ENCODE measurements at places on chromosomes 12 and 14. TPM values are rescaled to one million over a fixed set of nuclear protein-coding genes. Genes with fewer than 3 reads are reported as not detected.

Gene SCARB1
- polyA plus RNA-seq: not detected

Gene FGF6
- polyA plus RNA-seq: 12.8 TPM

Gene IFNG-AS1
- 0.42 TPM for polyA plus RNA-seq

Gene GNPTAB
- polyA plus RNA-seq: 28.2 TPM

Gene ARID2
- polyA plus RNA-seq: 23.8 TPM

Gene CLEC6A
- not detected for polyA plus RNA-seq

Gene NXPH4
- polyA plus RNA-seq: 2.2 TPM

Gene SOX5
- 2.7 TPM for polyA plus RNA-seq

Gene RNASE7
- polyA plus RNA-seq: not detected

Gene KIF26A
- 6.6 TPM for polyA plus RNA-seq

Gene METTL3
- polyA plus RNA-seq: 67.6 TPM

Gene CCDC63
- polyA plus RNA-seq: not detected

Gene SLC17A8
- 2.0 TPM for polyA plus RNA-seq

Gene CLBA1
- polyA plus RNA-seq: 6.4 TPM

Gene PLEKHG7
- polyA plus RNA-seq: 1.1 TPM

Gene AICDA
- polyA plus RNA-seq: not detected

Gene GLT8D2
- polyA plus RNA-seq: 47.4 TPM

Gene MTERF2
- polyA plus RNA-seq: 24.6 TPM

Gene MIPOL1
- 4.2 TPM for polyA plus RNA-seq

Gene SMOC1
- polyA plus RNA-seq: not detected

Gene LHX5
- not detected for polyA plus RNA-seq

Gene FSCB
- not detected for polyA plus RNA-seq

Gene MYO1A
- polyA plus RNA-seq: not detected

Gene TMEM229B
- polyA plus RNA-seq: 0.56 TPM

Gene LAG3
- polyA plus RNA-seq: 0.16 TPM
